ENCODE measurements at places on chromosomes 3 and 15.

- peak; percentile 54 for DNase-seq
Measured at GRCh38 chr15:68418611-68419161, 13.3 kb downstream of the ITGA11 start.

DNA sequence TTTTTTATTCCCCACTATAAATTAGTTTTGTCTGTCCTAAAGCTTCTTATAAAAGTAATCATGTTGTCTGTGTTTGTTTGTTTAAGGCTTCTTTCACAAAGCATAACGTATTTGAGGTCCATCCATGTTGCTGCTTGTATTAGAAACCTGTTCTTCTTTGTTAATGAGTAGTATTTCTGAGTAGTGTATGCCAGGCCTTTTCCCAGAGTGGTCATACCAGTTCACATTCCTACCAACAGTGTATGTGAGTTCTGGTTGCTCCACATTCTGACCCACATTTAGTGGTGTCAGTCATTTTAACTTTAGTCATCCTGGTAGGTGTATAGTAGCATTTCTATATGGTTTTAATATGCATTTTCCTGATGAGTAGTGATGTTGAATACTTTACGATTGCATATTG is 98.6 kb downstream of the NEO1 start:
- DNase-seq = no peak

DNA sequence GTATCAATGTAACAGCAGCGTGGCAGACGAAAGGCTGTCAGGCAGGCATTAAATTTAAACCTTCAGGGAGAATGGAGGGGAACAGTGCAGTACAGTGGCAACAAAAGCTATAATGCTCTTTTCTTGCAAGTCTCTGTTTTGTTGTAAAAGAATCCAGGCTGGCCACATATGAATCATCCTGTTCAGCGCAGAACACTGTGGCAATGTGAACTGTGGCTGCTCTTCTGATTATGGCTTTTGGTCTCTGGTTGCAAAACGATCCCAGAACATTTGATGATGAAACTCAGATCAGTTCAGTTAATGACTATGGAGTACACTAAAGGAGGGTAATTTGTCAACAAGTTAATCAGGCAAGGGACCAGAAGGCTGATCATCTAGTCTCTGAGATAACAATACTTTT is 219.7 kb upstream of the SGO1 start:
- peak; percentile 68 for DNase-seq

GRCh38 chr3:58000306-58001085 is 7.7 kb upstream of the FLNB start:
- no peak for DNase-seq

- DNase-seq = no peak
Measured at GRCh38 chr3:123733341-123733740, 148.5 kb upstream of the HACD2 start.

DNA sequence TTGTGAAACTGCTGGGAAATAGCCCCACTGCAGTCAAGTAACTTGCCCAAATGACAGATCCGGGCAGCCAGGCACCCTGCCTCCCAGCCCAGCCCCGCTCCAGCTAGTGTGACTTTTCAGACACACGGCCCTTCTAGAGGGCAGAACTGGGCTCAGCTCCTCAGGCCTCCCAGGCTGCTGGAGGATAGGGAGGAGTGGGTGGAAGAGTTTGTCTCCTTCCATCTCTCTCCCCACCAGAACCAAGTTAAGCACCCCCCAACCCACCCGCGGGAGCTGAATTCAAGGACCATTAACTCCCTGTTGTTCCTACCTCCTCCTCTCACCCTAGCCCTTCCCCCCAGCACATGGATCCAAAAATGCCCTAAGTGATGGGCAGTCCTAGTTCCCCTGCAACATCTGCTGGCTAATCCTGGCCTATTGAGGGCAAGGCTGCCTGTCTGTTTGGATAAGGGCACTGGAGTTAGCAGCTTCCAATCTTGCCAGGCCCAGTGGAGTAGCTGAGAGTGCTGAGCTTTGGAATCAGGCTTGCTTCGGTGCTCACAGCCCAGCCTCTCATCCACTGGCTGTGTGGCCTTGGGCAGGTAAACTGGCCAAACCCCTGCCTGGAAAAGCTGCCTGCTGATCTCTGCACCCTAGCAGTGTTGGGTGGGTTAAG is 3.1 kb downstream of the CCDC33 start:
- no peak for DNase-seq

GRCh38 chr3:188769831-188770230 is 401.9 kb upstream of the TPRG1 start:
- DNase-seq = no peak

DNA sequence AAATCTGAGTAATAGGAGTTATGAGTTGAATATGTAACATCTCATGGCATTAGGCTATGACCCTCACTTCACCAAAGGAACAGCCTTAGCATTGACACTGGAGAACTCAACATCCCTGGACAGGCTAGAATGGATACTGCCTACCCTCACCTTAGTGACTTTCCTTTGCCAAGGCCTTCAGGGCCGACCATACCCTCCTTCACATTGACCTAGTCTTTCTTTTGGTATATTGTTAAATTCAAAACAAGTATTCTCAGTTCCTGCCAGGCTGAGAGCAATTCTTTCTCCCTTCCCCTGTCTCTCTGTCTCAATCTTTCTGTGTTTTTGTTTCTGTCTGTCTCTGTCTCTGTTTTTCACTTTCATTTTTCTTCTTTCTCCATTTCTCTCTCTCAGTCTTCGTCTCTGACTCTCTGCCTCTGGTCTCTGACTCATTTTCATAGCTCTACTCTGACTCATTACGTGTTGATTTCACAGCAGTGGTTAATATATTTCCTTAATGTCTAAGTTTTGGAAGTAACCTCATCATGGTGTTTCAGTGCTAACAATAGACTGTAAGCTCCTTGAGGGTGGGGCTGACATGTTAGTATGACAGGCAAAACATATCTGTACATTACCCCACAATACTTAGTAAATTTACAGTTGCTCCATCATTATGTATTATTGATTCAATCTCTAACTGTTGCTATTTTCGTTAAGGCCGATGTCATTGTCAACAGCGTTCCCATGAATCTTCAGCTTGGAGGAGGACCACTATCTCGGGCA is 32.5 kb downstream of the PARP15 start:
- DNase-seq = peak; percentile 45

DNA sequence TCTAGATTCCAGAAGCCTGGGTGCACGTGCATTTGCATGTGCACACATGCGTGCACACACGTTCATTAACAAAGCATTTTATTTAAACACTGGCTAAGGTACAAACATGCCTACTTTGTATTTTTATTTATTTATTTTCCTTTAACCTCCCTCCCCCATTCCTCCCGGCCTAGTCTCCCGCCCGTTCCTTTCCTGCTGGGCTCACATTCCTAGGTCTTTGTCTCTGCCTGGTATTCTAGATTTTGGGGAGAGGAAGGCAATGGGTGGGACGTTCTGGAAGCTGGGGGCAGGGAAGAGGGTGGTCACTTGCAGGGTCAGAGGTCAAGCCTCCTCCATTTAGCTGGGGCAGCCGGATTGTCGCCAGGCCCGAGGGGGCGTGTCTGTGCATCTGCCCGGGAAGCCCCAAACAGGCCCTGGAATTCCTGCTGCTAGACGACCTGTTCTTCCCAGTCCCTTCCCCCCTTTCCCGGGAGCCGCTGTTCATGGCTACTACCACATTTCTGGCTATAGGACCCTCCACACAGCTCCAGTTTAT is 51.8 kb downstream of the TRIM71 start:
- no peak for DNase-seq

- DNase-seq = peak; percentile 33
Measured at GRCh38 chr3:36893137-36893557, 51.7 kb downstream of the TRANK1 start.

DNA sequence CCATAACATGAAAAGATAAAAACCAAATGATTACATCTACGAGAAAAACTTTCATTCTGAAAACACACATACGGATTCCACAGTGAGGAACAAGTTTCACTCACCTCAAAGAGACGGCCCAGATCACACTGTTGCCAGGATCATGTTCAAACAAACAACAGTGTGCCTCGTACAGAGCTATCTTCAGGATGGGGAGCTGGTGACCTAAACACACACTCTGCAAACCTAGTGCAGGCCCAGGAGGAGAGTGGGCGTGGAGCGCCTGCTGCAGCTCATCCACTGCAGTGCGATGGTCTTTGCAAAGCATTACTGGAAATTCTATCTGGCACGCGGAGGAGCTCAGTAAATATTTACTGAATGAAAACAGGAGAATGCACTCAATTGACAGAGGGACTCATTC is 38.5 kb downstream of the TAMM41 start:
- DNase-seq = no peak

GRCh38 chr15:48465410-48465809 is 134.2 kb downstream of the DUT start:
- DNase-seq = no peak

DNA sequence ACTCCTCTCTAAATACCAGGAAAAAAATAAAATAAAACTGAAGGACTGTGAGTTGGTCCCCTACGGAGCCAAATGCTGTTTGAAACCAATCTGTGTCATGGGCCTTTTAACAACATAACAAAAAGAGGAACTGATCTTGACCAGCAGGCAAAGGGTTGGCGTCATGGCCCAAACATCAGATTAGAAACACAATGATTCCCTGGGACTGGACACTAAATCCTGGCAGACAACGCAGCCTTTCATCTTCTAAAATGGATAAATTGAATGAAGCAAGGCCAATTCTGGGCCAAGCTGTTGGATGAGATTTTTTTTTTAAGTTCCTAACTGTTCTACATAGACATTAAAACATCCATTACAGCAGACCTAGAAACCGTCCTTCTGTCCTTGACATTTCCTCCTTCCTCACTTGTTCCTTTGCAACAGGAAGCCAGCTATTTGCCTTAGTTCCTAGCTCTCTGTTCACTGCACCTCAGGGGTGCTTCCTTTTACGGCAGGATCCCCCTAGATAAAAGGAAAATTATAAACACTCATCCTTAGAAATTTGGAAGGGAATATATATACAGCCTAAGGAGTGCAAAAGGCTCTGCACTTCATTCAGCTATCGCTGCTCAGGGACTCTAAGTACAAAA is 21.6 kb upstream of the TAFA4 start:
- DNase-seq = no peak

All from astrocyte of the cerebellum (primary cell).